H4 (cell line): ENCODE measurements at places on chromosomes 12 and 14.
A peak's percentile ranks its signal among the peaks of the same experiment; 100 is the strongest.

GRCh38 chr12:128458301-128458974, 191.5 kb downstream of the TMEM132C start:
- DNase-seq: no peak

DNA sequence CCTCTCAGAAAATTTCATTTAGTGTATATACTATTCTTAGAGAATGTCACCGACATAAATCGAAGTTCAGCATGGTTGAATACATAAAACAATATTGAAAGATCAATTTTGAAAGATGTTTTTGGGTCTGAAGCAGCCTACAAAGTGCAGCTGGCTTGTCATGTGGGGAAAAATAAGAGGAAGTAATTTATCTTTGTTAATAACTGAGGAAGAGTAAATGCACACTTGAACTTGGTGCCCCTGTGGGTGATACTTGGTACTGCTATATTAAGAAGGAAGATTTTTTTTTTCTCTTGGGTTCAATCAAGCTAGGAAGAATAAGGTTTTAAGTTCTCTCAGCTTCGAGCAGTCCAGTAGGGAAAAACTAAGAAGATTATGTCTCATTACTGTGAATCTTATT, 661.3 kb downstream of the RPL10L start:
- no peak for DNase-seq

DNA sequence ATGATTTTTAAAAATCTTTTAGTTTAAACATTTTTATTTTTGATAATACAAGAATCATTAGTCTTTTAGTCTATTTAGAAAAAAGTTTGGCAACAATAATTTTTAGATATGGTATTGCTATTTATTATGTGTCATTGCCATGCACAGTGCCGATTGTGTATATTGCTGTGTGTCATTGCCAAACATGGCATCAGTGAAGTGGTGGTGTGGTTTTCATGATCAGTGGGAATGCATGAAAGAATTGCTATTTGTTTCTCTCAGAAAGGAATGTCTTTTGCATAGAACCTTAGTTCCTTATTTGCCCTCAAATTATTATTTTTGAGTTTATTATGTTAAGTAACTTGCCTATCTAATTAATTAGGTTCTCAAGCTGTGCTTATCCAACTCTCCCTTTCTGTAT, 397.5 kb upstream of the PDE3A start:
- peak; percentile 12 for DNase-seq

DNA sequence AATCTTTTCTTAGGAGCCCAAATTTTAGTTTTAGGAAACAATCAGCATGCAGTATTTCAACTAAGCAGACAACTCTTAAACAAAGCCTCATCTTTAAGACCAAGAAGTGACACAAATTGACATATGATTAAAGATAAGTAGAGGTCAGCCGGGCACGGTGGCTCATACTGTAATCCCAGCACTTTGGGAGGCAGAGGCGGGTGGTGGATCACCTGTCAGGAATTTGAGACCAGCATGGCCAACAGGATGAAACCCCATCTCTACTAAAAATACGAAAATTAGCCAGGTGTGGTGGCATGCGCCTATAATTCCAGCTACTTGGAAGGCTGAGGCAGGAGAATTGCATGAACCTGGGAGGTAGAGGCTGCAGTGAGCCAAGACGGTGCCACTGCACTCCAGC, 35.8 kb downstream of the BLTP3B start:
- DNase-seq: no peak

DNA sequence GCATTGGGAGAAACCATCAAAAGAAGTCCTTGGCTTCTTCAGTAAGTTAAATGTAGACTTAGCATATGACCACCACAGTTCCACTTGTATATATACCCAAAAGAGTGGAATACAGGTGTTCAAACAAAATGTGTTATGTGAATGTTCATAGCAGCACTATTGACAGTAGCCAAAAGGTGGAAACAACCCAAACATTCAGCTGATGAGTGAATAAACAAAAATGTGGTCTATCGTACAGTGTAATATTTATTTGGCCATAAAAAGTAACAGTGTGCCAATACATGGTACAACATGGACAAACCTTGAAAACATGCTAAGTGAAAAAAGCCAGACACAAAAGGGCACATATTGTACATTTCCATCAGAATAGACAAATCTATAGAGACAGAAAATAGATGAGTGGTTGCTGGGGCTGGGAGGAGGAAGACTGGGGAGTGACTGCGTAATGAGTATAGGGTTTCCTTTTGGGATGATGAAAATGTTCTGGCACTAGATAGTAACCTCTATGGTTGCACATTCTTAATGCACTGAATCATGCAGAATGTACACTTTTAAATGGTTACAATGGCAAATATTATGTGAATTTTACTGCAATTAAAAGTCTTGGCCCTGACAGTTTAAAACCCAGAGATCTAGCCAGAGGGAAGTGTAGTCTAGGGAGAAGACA, 5.5 kb downstream of the ERP29 start:
- DNase-seq: no peak

- DNase-seq: no peak
These were observed 259.2 kb downstream of the MED13L start for GRCh38 chr12:116018282-116018681.

- DNase-seq: no peak
These were observed 180.5 kb upstream of the SFSWAP start for GRCh38 chr12:131530422-131530821.

DNA sequence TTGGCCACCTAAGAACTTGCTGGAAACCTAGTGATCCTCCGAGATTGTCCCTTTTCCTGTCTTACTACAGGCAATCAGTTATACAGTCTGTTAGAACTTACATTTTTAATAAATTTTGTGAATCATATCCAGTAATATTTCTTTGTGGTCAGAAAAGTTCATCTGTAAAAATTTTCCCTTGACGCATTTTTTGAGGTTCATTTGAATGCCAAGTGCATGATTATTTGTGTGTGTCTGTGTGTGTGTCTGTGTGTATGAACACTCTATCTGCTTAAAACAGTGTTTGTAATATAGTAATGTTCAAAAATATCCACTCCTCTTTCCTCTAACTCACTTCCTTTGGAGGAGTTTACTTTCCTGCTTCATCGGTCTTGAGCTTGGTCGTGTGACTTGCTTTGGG, 468.7 kb upstream of the FLRT2 start:
- DNase-seq: no peak

GRCh38 chr12:120843472-120843871, 60.7 kb downstream of the SPPL3 start:
- DNase-seq: no peak

- DNase-seq: no peak
These were observed 43.9 kb upstream of the RNASE1 start for GRCh38 chr14:20846560-20846959.

- no peak for DNase-seq
These were observed 27.9 kb downstream of the PPM1H start for GRCh38 chr12:62907078-62907477.

DNA sequence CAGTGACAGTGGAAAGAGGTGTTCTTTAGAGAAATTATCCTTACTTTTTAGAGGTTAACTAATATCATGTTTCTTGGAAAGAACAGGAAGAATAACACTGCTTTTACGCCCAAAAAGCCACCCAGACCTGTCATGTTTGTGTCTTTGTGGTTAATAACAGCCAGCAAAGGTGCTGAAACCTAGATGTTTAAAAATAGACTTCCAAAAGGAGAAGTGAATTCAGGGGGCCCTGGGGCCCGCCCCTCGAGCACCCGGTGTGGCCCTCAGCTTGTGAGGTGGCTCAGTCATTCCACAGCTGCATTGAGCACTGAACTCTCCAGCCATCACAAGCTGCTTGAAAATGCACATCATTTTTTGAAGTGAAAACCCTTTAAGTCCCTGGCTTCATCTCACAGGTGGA, 20.8 kb upstream of the AMN start:
- no peak for DNase-seq

DNA sequence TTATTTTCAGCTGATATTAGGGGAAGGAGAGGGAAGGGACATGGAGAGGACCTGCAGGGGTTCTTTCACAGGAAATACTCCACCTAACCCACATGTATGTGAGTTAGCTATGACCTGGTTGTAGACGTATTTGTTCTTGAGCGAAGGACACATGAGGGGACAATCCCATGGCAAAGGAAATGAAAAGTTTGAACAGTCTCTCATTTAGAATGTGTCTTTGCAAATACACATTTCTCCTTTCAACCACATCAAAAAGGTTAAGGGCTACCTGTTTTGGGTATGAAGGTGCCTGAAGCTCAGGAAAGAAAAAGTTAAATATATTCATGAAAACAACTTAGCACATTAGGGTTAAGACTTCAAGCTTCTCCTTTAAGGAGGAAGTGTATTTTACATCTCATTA, 7.4 kb downstream of the PYGL start:
- DNase-seq: no peak

GRCh38 chr12:91007531-91008290, 2.9 kb upstream of the EPYC start:
- no peak for DNase-seq

- peak; percentile 78 for DNase-seq
These were observed 13.3 kb upstream of the RGS6 start for GRCh38 chr14:71918955-71919354.

DNA sequence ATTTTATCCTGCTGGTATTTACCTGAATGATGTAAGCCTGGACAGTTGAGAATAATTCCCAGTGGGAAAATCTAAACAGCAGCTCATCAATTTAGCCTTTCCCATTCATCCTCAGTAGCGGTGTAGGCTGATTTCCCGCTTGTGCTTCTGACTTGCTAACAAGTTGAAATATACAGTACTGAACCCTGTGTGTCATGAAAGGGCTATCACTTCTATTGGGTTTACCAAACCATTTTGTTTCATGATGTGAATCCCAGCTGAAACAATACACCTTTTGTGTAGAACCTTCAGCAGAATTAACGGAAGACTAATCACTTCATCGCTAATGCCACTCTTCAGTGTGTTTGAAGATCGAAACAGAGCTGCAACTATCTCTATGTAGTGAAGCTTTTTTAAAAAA, 88.4 kb downstream of the POLR3B start:
- DNase-seq: no peak

DNA sequence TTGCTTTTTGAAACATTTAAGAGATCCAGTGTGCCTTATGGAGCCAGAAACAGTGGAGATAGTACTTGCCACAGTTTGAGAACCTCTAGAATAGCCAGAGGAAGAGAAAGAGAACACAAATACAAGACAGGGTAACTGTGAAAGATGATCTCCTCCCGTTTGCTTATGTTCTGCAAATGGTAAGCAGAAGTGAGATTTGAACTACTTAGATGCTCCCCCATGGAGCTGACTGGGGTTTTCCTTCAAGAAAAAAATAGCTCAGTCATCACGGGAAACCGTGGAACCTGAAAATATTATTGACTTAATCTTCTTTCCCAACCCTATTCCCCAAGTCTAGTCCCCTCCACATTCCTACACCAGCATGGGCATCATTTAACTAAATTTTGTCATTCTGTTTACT, 87.1 kb downstream of the KIF21A start:
- DNase-seq: no peak

- DNase-seq: no peak
These were observed 2.3 kb downstream of the SLC25A29 start for GRCh38 chr14:100303925-100304324.

GRCh38 chr14:60512126-60512525, 3.2 kb downstream of the SIX6 start:
- DNase-seq: no peak

GRCh38 chr12:120646044-120646443, 5.6 kb downstream of the CABP1 start:
- no peak for DNase-seq

DNA sequence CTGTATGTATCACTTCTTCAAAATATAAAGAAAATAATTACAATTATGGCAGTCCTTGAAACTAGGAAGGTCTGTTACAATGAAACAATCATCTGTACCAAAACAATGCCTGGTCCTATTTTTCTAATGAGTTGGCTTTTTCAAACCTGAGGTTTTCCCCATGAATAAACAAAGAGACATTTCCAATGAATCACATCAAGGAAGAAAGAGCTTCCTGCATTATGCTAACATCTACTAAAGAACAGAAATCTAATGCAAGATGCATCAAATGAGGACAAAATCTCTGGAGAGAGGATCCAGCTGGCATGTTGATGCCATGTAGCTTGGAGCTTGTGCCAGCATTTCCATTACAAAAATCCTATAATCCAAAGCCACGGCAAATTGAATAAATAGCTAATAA, 29.3 kb downstream of the NIN start:
- DNase-seq: no peak
